ENCODE measurements at places on chromosomes 7 and 10.

DNA sequence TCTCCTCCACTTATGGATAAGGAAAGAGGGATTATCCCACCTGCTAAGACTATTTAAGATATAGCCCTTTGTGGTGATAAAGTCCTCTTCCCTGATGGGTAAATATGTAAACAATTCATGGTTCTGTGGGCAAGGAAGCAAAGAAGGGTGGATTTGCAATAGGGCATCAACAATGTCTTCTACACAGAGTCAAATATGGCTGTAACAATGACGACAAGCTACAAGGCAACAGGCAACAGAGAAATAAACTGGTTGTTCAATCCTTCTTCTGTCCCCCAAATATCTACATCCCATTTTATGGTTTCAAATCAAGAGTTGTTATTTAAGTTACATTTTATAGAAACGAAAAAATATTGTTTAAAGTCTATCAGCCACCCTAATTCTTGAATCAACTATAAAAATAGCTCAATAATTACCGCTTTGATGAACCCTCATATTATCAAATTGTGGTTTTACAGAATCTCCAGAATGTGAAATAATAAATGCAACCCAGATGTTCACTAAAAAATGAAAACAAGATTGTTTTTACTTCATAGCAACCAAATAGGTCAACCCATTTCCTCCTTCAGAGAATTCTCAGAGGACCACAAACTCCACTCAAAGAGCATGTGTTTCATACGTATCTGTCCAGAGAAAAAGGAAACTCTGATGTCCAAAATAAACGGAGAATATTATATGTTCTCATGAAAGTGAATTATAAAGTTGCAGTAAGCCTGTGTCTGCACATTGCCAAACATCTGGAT, 13.8 kb downstream of the CYTH3 start:
- no peak for DNase-seq

- DNase-seq, result no peak
Measured at GRCh38 chr10:15660990-15661389, 58.7 kb downstream of the ITGA8 start.

DNA sequence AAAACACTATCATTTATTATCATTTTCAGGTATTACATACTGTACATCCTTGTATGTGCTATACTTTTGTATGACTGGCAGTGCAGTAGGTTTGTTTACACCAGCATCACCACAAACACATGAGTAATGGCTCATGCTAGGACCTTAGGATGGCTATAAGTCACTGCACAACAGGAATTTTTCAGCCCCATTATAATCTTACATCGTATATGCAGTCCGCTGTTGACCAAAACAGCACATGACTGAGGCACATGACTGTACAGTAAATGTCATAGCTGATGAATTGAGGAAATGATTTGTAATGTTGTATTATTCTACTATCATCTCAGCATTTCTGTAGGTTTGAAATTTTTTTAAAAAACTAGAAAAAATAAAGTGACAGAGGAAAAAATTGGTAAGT, 38.6 kb downstream of the BPGM start:
- no peak for DNase-seq

- no peak for DNase-seq
Measured at GRCh38 chr7:25181532-25181931, 46.8 kb downstream of the NPVF start.

DNA sequence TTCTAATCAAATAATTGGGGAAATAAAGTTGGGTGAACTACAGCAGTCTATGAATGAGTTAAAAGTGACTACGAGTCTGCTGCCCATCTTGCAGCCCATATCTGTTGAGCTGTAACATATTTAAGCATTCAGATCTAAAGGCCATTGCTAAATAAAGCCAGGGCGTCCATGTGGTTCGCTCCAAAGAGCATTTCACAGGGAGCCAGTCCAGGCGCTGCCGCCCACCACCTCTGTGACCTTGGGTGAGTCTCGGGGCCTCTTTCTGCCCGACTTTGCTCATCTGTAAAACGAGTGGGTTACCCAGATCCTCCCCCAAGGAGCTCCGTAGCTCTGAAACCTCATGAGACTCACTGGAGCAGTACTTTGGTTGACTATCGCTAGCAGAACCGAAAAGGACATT, 223.1 kb downstream of the CUX1 start:
- no peak for DNase-seq

GRCh38 chr7:33495207-33495606, 365.8 kb downstream of the BBS9 start:
- no peak for DNase-seq

GRCh38 chr10:47330804-47331203, 8.6 kb downstream of the GDF2 start:
- no peak for DNase-seq

DNA sequence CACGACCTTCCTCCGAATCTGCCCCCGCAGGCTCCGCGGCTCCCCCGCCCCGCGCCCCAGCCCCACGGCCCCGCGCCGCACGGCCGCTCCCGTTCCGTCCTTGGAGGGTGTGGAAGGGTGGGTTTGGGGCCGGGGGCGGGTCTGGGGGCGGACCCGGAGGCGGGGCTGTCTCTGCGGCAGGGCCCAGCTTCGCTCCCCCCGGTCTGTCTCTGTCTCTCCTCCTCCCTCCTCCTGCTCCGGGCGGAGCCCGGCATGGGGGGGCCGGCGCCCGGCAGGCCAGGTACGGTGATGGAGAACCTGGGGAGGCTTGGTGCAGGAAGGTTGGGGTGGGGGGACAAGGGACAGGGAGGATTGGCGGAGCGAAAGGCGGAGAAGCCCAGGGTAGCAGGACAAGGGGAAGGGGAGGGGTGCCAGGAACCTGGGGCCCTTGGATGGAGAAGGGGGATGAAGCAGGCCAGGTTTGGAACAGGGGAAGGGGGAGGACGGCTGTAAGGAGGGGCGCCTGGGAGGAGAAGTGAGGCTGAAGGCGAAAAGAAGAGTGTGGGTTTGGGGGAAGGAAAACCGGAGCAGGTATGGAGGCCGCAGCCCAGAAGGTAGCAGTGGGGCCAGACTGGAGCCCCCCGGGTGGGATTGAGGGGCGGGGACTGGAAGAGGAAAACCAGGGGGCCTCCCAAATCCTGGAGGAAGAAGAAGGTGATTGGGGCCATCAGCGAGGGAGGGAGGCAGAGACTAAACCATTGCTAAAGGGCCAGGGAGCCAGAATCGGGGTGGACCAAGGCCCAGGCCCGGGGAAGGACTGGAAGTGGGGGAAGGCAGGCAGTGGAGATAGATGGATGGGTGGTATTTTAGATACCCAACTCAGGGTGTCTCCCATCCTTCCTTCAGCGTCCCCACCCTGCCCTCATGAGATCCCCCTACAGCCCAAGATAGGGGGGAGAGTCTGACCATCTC, at the start of gene NYAP1:
TSS of gene NYAP1 (plus strand) at position 206 of the 951 bp plus-strand sequence. CDS start 1,385 bp downstream, outside the sequence.
- peak; percentile 38 for DNase-seq

DNA sequence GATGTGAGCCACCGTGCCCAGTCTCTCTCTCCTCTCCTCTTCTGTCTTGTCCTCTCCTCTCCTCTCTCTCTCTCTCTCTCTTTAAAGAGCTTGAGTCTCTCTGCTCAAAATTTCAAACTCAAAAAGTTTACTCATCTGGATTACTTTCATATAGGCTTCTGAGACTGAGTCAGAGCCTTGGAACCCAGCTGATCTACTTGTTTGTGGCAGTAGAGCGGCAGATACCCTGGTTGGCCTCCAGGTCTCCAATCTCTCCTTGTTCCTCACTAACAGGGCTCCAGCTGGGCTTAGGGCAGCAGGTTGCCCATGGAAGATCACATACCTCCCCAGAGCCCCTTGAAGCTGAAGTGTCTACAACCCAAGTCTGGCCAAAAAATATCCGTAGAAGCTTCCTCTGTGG, 51.0 kb downstream of the HHEX start:
- no peak for DNase-seq

- no peak for DNase-seq
Measured at GRCh38 chr10:1674501-1674900, 62.8 kb downstream of the ADARB2 start.

- DNase-seq, result peak; percentile 80
Measured at GRCh38 chr7:95527033-95527775, 41.5 kb downstream of the ASB4 start.

DNA sequence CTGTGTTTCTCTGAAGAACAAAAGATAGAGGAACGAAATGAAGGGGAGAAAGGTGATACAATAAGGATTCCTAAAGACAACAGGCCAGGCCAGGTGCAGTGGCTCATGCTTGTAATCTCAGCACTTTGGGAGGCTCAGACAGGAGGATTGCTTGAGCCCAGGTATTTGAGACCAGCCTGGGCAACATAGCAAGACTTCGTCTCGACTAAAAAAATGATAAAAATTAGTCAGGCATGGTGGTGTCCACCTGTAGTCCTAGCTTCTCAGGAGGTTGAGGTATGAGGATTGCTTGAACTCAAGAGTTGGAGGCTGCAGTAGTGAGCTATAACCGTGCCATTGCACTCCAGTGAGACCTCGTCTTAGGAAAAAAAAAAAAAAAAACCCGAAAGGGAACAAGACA, 41.4 kb upstream of the FAM3C start:
- no peak for DNase-seq

GRCh38 chr10:19929506-19930140, 113.4 kb downstream of the PLXDC2 start:
- DNase-seq, result peak; percentile 57

GRCh38 chr10:1635340-1635739, 102.0 kb downstream of the ADARB2 start:
- no peak for DNase-seq

GRCh38 chr7:154680894-154681659, 321.8 kb downstream of the PAXIP1 start:
- no peak for DNase-seq

DNA sequence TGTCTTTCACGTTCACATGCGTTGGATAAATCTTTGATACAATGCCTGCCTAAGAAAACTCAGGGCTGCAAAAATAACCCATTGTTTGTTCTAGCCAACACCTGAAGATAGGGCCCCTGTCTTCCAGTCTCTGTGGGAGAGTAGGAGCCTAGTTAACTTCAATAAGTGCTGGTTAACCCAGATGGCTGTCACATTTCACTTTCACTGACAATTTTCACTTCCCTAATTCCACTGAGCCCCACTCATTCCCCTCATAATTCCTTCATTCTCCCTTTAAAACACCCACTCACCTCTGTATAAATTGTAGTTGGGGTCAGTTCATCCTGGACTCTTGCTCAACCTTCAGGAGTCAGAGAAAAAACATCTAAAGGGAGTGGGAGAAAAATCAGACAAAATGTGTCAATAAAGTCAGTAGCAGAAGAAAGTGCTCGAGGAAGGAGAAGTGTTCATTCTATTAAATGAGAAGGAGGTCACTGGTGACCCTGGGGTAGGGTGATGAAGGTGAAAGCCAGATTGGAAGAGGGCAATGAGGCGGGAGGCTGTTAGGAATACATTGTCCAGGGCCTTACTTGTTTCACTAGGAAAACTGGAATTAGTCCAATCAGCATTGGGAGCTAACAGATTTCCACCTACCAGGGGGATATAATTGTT, 51.2 kb upstream of the ABI1 start:
- no peak for DNase-seq

- no peak for DNase-seq
Measured at GRCh38 chr7:33706186-33706585, 199.2 kb upstream of the BMPER start.

DNA sequence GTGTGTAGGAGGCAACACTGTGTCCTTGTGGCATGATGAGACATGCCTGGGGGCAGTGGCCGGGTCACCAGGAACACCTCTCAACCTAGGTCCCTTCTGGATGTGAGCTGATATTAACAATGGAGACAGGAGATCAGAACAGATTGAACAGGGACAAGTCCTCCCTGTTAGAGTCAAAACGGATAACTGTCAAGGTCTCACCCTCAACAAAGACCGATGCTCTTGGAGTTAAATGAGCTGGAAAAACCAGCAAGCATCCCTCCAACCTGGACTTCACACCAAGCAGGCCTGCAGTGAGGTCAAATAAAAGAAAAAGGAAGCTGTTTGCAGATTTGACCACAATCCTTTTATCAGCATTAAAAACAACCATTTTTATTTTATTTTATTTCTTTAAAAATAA, 49.0 kb downstream of the SLIT1 start:
- no peak for DNase-seq

- DNase-seq, result peak; percentile 71
Measured at GRCh38 chr7:519484-520390, at the start of gene PDGFA. PDGFA (minus strand) TSS chr7:519846; CDS start chr7:519001, 845 bp downstream.

DNA sequence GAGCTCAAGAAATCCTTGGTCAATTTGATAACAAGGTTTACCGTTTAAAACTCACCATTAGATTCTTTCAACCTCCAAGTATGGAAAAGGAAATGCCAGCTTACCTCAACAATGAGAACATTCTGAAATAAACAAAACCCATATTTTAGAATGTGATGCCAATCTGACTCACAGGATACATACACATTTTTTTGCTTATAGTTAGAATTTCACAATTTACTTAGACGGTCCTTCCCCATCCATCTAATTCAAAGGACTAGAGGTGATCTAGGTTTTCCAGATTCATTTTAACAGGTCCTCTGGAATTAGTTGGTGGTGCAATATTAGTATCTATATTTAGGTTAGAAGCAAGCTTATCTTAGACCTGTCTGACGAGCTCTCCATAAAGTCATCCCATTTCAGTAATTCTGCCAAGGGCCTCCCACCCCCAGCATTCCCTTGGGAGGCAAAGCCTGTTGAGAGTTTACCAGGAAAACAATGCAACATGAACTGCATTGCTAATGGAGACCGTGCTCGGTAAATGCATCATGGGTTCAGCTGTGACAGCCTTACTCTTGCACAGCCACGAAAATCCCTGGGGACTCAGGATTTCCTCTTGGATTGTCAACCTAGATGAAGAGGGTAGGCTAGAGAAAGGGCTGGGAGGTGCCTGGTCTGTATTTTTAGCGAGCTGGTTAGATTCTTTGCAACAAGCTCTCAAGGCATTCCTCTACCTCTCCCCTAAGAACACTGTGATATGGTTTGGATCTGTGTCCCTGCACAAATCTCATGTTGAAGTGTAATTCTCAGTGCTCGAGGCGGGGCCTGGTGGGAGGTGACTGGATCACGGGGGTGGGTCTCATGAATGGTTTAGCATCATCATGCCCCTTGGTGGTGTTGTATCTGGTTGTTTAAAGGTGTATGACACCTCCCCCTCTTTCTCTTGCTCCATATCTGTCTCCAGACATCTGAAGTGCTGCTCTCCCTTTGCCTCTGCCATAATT, 93.8 kb downstream of the PRTFDC1 start:
- no peak for DNase-seq

DNA sequence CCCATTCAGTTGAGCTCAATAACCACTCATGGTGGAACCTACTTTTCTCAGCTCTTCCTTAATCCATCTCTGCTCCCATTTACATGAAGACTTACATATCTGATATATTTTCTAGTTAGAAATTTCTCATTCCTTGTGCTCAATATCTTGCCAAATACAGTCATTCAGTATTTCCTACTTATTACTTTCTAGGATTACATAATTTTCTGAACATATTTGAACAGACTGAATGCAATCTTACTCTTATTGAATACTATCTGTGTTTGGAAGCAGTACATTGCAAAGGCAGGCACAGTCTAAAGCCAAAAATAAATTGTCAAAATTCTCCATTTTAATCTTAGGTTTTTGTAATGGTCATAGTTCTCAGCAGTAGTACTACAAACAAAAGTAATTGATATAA, 126.0 kb downstream of the GNAI1 start:
- DNase-seq, result no peak

DNA sequence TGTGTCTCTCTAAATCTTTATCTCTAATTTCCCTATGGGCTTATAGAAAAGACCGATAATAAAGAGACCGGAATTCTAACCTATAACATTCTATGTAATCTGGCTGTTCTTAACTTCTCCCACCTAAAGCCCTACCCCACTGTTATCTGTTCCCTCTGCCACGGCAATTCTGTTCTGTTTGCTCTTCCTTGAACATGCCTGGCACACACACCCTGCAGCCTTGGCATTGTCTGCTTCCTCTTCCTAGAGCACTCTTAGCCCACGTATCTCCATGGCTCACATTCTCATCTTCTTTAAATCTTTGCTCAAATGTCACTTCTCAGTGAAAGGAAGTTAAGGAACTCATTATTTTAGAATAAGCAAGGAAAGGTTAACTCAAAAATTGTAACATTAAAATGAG, 309.2 kb downstream of the GPR158 start:
- DNase-seq, result no peak
